ENCODE measurements at places on chromosomes 4 and X.

GRCh38 chrX:17689971-17690409, 47.3 kb upstream of the SCML1 start:
- DNase-seq, result no peak
- H3K4me1 ChIP-seq, result peaks cover 26% of the 10 kb centered on the region
- no peak overlapping the region for H3K4me3 ChIP-seq
- H3K27me3 ChIP-seq, result no peaks in the 10 kb centered on the region

- H3K27me3 ChIP-seq, result peaks cover 21% of the 10 kb centered on the region
- H3K4me1 ChIP-seq, result peaks cover 8% of the 10 kb centered on the region
- no peak overlapping the region for H3K4me3 ChIP-seq
- no peak overlapping the region for H3K27ac ChIP-seq
Measured at GRCh38 chrX:153875391-153876111, 10.4 kb downstream of the L1CAM start.

DNA sequence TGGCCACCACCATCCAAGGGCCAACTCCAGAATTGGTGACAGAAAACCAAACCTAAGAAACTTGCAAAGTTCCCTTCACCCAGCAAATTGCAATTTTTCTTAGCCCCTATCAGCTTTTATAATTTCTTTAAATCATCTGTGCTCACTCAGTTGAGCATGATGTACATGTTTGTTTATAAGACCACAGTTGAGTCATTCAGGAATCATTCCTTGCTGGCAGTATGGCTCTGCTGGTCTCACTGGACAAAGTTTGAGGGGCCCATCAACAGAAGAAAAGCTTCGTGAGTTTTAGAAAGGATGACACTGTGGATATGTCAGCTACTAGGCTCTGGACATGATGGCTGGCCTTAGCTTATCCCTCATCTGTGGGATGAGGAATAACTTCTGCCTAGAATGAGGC, 4.0 kb downstream of the TRPC5 start:
- H3K4me3 ChIP-seq, result no peak overlapping the region
- H3K27me3 ChIP-seq, result peaks cover 65% of the 10 kb centered on the region
- H3K36me3 ChIP-seq, result no peaks in the 10 kb centered on the region
- no peak for DNase-seq

DNA sequence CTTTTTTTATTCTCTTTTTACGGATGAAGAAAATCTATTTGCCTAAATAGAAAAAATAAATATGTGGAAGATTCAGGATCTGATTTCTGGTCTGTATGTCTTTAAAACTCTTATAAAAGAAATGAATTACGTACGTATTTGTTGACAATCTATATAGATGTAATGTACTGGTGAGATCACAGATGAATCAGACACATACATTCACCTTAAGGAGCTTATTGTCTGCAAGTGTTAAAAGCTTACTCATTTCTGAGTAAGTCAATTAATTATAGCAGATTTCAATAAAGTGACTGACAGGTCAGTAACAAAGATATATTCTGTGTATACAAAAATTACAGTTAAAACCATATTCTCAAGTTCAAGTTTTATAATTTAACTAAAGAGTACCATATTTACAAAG, 66.6 kb upstream of the NAF1 start:
- DNase-seq, result no peak
- H3K4me3 ChIP-seq, result no peak overlapping the region
- H3K27me3 ChIP-seq, result no peaks in the 10 kb centered on the region
- no peaks in the 10 kb centered on the region for H3K4me1 ChIP-seq
- H3K27ac ChIP-seq, result no peak overlapping the region

GRCh38 chr4:141011901-141012315, 121.4 kb downstream of the RNF150 start:
- H3K4me1 ChIP-seq, result peaks cover 36% of the 10 kb centered on the region
- H3K27ac ChIP-seq, result peak overlapping the region; percentile 79
- H3K36me3 ChIP-seq, result peaks cover 4% of the 10 kb centered on the region
- no peaks in the 10 kb centered on the region for H3K27me3 ChIP-seq

DNA sequence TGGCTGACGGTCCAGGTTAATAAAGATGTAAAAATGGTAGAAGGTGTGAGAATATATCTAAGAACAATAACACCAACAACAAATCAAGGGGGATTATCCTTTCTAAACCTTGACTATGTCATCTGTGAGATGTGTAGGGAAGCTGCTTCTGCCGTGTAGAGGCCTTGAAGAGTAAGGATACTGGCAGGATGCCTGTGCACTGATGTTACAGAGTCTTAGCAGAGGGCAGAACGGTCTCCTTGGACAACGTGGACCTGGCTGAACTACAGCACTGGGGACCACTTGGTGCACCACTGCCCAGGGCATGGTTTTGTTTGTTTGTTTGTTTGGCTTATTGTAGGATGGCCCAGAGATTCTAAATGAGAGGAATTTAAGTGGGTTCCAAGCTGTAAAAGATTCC, 33.5 kb downstream of the GPAT3 start:
- DNase-seq, result no peak
- no peaks in the 10 kb centered on the region for H3K36me3 ChIP-seq
- no peak overlapping the region for H3K4me3 ChIP-seq
- peaks cover 2% of the 10 kb centered on the region for H3K4me1 ChIP-seq
- no peak overlapping the region for H3K27ac ChIP-seq

- DNase-seq, result no peak
- H3K36me3 ChIP-seq, result no peaks in the 10 kb centered on the region
- H3K27ac ChIP-seq, result no peak overlapping the region
Measured at GRCh38 chr4:1040344-1041146, 29.1 kb downstream of the FGFRL1 start.

Measured in mesothelial cell of epicardium (in vitro differentiated cells).